Activated CD4-positive, alpha-beta memory T cell treated with anti-CD3 and anti-CD28 coated beads, Interleukin-2, amount 10 ng/mL, durations not matched to agents 7 days and 5 days (primary cell): ENCODE measurements at places on chromosomes 13 and 19. TPM values are rescaled to one million over a fixed set of nuclear protein-coding genes. Genes with fewer than 3 reads are reported as not detected.

CALR gene
- 660 TPM for total RNA-seq

DMKN gene
- not detected for total RNA-seq

WDR87 gene
- total RNA-seq = not detected

ZIC5 gene
- total RNA-seq = not detected

LMTK3 gene
- total RNA-seq = 3.8 TPM

UPK1A gene
- total RNA-seq = 0.86 TPM

CD33 gene
- total RNA-seq = 23.7 TPM

CATSPERD gene
- total RNA-seq = not detected

ZNF99 gene
- total RNA-seq = not detected

ZNF556 gene
- total RNA-seq = not detected

DNA sequence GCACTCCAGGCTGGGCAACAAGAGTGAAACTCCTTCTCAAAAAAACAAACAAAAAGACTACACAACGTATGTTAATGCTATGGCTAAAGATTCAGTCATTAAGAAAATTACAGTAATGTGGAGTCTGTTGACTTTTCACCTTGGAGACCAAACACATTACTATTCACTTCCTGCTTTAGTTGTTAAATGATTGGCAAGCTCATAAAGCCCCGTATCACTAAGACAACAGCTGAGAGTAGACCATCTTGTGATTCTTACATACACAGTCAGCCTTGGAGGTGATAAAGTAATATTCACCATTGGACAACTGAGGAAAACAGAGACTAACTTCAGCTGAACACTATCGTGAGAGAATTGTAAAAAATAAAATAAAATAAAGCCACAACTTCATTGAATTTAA, 86.5 kb downstream of the KCTD12 start:
- no peak for DNase-seq

DNA sequence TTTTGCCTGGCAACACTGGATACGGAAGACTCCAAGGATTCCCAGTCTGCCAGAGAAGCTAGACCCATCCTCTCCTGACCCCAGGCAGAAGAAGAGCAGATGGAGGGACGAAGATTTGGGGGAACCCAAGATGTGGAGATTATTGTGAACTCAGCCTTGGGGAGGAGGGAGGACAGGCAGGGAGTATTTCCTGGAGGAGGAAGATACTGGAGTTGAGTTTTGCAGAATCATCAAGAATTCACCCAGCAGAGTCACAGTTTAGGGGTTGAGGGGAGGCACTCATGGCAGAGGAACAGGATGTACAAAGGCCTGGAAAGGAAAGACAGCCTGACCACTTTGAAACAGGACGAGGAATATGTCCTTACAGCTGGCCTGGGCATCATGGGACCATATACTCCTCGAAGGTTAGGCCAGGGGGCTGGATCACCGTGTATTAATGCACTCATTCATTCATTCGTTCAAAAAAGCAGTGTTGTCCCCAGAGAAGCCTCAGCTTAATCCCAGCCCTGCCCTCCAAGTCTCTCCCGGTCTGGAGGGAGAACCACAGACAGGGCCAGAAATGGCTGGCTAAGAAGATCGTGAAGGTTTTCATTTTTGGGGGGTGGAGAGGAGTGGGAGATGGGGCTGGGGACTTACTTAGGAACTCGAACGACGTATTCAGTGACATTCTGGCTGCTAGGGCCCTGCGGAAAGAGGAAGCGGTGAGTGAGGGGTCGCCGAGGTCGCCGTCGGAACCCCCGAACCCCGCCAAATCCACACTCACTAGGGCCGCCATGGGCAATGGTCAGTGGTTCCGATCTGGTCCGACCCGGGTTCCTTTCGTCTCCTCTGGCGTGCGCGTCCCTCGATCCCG, 517 bp downstream of the GTF2F1 start:
- DNase-seq = no peak

DNA sequence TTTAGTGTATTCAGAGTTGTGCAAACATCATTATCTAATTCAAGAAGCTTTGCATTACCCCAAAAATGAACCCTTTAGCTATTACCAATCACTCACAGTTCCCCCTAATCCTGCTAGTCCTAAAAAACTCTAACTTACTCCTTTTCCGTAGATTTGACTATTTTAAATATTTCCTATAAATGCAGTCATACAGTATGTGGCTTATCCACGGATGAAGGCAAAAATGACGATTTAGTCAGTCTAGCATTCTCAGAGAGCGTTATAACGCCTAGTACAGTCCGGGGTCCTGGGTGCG, 587 bp upstream of the ZNF383 start:
- DNase-seq = no peak

DNA sequence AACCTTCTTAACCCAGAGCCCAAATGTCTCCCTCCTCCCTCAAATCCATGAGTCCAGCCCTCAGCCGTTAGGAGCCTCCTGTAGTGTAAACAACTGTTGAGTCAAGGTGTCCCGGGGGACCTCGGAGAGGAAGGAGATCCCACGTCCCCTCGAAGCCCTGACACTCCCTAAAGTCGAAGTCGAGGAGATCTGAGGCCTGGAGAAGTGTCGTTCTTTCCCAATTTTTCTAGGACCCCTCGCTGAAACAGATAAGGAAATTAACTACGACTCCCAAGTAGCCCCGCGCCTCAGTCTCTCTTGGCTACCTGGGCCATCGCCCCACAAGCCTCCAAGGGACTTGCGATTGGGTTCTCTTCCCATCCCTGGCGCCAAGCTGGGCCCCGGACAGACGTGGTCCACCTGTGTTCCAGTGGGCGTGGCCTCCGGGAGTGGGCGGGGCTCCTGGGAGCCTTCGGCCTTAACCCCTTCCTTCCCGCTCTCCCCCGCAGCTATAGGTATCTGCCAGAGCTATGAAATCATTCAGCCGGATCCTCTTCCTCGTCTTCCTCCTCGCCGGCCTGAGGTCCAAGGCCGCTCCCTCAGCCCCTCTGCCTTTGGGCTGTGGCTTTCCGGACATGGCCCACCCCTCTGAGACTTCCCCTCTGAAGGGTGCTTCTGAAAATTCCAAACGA, 869 bp downstream of the GFY start:
- peak; percentile 40 for DNase-seq

- DNase-seq = no peak
These were observed 52.1 kb upstream of the USPL1 start for GRCh38 chr13:30565658-30566057.

GRCh38 chr13:24610956-24611355, 69.3 kb upstream of the ATP12A start:
- no peak for DNase-seq

- DNase-seq = peak; percentile 71
These were observed 3.6 kb upstream of the CD37 start for GRCh38 chr19:49331616-49332055.

GRCh38 chr13:40389081-40389641, 277.3 kb downstream of the FOXO1 start:
- peak; percentile 65 for DNase-seq

DNA sequence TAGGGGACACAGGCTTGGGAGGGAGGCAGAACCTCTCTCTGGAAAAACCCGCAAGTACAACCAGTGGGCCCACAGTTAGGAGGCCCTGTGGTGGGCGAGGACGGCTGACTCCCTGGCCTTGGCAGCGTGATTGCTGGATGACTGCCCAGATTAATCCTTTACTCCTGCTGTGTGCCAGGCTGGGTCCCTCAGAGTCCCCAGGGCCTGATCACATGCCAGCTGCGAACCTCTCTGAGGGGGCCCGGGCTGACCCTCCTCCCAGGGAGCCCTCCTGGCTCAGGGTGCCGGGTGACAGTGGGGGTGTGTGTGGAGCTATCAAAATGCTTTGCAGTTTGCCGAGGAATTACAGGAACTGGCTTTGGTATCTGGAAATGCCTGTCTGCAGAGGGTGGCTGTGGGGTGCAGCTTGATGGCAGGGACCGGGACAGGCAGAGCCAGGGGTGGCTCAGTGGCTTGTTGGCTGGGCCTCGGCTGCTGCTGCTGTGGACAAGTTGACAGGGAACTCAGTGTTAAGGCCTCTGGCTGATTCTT, 48.9 kb downstream of the DNM2 start:
- DNase-seq = no peak

GRCh38 chr19:35713904-35714495, 3.8 kb upstream of the KMT2B start:
- no peak for DNase-seq

DNA sequence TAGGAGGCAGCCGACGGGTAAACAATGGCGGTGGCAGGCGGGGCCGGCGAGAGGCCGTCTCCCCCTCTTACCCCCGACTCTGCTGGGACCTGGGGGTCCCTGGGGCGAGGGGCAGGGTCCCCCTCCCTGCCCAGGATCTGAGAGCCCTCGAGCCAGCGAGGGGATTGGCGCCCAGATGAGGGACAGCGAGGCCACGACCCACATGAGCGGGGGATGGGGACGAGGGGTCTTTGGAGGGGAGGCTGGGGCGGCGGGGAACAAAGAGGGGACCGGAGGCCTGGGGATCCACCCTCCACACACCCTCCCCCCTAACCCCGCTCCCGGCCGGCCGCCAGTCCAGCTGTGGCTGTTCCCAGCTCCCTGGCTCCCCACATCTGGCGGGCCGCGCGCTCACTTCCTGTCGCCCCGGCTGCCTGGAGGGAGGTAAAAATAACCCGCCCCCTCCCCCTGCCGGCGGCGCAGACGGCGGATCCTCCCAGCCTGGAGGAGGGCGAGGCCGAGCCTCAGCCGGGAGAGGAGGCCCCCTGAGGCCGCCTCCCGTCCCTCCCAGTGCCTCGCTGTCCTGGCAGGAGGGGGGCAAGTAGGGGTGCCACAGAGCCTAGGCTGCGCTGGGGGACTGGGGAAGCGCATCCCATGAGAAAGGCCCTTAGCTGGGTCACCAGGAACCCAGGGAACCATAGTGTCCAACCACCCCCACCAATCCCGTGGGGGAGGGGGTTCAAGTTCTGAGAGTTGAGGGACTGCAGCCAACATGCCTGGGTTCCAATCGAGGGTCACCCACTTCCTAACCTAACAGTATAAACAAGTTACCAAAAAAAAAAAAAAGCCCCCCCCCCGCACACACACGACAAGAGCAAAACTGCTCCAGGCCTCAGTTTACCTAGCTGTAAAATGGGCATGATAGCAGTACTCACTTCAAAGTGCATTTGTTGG, 29.3 kb upstream of the NANOS3 start:
- DNase-seq = peak; percentile 87

DNA sequence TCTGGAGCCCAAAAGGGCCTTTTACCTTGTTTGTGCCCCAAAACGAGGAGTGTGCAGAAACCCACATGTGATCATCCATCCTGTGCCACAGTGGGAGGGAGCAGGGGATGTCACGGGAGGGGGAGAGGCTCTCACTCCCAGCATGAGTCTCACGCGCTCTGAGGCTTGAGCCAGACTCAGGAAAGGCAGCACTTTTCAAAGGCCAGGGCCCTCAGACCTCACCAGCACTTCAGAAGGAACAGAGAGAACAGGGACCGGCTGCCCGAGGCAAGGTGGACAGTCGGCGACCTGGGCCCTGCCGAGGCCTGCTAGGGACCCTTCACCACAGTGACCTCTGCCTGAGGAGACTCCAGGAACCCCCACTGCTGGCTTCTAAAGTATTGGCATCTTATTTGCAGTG, 71.7 kb upstream of the WASF3 start:
- no peak for DNase-seq

DNA sequence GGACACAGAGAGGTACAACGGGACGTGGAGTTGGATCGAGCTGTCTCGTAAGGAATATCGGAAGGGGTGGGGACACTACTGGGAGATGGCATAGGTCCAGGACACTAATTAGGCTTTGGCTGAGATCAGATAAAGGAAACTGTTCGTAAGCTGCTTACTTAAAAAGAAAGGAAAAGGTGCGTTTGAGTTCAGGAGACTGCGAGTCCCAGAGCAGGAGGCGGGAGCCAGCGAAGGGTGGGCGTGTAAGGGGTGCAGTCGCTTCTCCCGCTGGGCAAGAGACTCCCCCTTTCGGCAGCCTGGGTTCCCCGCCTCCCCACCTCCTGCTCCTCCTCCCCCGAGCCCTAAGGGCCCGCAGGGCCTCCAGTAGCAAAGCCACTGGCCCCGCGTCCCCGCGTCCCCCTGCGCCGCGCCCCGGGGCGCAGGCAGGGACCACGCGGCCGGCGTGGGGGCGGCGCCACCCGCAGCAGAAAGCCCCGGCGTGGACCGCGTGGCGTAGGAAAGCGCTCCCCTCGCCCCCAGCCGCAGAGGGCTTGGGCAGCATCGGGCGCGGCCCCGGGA, 547 bp downstream of the ABCC4 start:
- peak; percentile 40 for DNase-seq

DNA sequence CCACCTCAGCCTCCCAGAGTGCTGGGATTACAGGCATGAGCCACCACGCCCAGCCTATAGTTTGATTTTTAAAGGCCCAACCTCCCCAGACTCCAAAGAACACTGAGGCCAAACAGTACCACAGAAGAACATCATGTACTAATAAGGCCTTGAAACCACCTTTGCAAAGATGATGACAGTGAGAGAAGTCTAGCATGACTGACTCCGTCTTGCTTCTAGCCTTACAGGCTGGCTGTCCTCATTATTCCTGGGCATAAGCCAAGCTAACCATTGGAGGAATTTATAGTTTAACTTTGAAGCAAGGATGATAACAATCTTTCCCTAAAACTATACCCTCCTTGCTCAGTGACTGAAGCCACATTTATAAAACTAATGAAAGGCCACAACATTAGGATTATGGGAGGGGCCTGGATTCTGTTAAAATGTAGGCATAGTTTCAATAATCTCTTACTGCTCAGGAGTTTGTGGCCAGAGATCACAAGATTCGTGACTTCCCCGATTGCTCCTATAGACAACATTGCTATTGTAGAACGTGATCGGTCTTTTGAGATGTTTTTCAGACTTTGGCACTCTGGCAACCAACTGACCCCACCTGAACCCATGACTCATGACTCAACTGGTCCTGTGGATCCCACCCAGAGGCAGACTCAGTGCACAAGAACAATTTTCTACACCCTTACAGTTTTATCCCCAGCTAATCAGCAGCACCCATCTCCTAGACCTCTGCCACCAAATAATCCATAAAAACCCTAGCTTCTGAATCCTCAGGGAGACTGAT, 17.6 kb downstream of the GPR42 start:
- no peak for DNase-seq

- DNase-seq = no peak
These were observed 3.2 kb upstream of the HS6ST3 start for GRCh38 chr13:96086736-96087135.

DNA sequence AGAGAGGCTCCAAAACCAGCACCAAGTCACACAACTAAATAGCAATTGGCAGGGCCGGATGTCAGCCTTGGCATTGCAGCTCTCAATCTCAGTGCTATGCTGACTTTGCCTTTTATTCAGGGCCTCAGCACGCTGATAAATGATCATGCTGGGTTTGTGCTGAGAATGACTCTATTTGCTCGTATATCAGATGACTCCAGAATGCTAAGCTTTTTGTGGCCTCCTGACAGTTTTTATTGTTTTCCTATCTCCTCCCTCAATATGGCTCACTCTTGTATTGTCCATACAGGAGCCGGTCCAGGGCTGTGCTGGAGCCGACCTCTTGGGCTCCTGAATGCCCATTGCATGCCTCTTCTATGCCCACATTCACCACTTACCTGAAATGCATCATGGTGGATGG, 211.0 kb downstream of the EFNB2 start:
- DNase-seq = no peak

- DNase-seq = no peak
These were observed 16.4 kb downstream of the F10 start for GRCh38 chr13:113138792-113139551.

DNA sequence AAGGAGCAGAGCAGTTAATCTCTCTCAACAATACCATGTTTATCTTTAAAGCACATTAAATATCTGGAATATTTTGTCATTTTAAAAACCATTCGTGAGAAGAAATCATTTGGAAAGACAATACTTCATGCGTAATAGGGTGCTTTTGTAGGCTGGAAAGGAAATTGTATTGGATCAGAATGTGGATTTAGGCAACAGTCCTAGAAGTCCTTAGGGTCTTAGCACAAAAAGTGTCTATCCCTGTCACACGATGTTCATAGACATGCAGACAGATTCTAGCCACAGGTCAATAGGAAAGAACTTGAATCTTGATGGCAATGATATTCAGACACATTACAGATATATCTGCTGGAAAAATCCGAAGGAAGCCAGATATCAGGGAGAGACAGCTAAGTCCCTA, 156.0 kb downstream of the KCTD12 start:
- no peak for DNase-seq
